Mesothelial cell of epicardium (in vitro differentiated cells): ENCODE measurements at places on chromosomes 6 and 20. TPM values are rescaled to one million over a fixed set of nuclear protein-coding genes. Genes with fewer than 3 reads are reported as not detected.

The LTB gene
- total RNA-seq: 0.32 TPM in 1 of 3 replicates, not detected in the others

The BHLHE23 gene
- not detected in 3 replicates for total RNA-seq

The MYB gene
- total RNA-seq: 1.6 to 2.4 TPM (median 2.0 TPM) in 3 replicates

The MUC22 gene
- not detected in 3 replicates for total RNA-seq

The INSM1 gene
- total RNA-seq: not detected in 3 replicates

The STMND1 gene
- total RNA-seq: 0.34 to 0.38 TPM in 2 of 3 replicates, not detected in the other

The MOXD1 gene
- total RNA-seq: 110 to 113 TPM (median 111 TPM) in 3 replicates

DNA sequence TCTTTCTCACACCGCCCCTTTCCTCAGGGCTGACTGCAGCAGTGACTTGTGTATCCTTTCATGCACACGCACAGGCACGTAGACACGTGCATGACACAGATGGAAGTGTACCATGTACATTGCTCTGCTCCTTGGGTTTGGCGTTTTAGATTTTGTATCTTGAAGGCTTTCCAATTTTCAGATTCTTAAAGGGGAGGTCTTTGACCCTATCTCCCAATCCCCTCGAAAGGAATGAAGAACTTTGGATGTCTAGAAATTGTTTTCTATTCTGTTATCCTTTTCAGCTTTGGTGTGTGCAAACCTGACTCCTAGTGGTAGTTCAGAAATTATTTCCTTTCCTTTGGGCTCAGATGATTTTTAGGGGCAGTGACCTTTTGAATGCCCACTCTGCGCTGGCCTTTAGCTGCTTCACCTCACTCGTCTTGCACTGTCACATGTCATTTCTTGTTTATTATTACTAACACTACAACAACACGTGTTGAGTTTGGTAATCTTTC lies 63.0 kb downstream of the HIVEP1 start:
- H3K27ac ChIP-seq: peak overlapping the region; percentile 37
- H3K36me3 ChIP-seq: no peaks in the 10 kb centered on the region
- no peak for DNase-seq

DNA sequence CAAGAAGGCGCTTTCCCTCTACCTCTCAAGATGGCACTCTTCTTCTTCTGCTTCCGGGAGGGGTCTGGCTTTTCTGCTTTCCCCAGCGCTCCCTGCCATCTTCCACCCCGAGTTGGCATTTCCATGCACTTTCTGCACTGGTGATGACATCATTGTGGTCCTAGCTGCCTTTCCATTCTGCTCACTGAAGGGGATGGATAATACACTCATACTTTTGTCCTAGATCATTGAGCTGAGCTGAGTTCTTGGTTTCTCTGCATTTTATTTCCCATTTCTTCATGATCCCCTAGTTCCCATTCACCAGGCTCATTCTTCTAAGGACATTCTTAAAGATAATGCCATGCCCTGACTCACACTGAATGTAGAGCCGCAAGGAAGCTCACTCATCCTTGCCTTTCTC lies 96.7 kb downstream of the EDN1 start:
- H3K4me1 ChIP-seq: peaks cover 8% of the 10 kb centered on the region
- DNase-seq: no peak
- no peak overlapping the region for H3K4me3 ChIP-seq
- H3K27me3 ChIP-seq: peaks cover 2% of the 10 kb centered on the region
- H3K36me3 ChIP-seq: no peaks in the 10 kb centered on the region

DNA sequence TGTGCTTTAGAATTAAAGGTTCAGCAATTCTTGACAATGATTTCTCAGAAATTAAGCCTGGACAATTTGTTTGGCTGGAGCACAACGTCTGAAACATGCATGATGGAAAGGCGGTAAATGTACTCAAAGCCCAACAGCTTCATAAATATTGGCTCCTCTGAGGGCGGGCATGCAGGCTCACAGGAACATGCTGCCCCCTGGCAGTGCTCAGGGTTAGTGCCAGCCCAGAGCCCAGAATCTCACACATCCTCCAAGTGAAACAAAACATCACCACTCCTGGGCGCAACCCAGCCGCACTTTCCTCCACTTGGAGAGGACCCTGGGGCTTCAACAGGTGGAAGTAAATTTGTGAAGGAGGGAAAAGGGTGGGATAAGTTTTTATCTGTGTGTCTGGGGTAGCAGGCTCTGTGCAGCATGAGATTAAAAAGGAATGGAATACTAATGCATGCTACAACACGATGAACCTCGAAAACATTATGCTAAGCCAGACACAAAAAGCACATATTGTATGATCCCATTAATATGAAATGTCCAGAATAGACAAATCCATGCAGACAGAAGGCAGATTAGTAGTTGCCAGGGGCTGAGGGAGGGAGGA lies 54.1 kb upstream of the PTPRT start:
- no peak overlapping the region for H3K4me3 ChIP-seq
- peaks cover 45% of the 10 kb centered on the region for H3K27me3 ChIP-seq
- H3K36me3 ChIP-seq: no peaks in the 10 kb centered on the region

GRCh38 chr6:115909923-115910546 lies 150.7 kb downstream of the FRK start:
- H3K4me3 ChIP-seq: no peak overlapping the region
- H3K36me3 ChIP-seq: no peaks in the 10 kb centered on the region
- no peak for DNase-seq
- H3K27ac ChIP-seq: no peak overlapping the region

DNA sequence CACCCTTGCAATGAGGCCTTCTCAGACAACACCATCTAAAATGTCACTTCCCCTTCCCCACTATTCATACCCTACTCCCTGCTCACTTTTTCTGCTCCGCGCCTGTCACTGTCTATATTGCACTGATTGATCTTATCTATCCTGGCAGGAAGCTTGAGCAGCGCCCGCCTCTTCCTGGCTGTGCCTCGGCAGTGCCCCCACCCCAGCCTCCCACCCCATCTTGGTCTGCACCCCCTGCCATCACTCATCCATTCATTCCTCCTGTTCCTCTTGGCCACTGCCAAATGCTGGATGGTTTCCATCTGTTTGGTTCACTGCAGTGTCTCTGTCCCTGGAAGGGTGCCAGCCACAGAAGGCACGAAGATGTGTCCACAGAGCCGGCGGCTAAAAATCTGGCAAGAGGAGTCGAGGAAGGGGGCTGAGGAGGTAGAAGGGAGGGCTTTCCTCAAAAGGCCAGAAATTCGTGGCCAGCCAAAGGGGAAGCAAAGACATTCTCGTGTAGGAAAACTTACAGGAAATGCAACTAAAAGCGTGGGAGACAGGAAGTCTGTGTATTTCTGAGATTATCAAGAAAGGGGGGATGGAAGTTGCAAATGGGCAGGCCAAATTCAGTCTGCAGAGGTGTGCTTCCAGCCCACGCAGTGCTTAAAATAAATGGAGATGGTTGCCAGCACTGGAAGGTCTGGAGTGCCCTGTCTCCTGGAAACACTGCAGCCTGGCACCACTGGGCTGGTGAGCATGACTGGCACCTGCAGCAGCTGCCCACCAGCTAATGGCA lies 27.6 kb downstream of the SYNJ2 start:
- no peak overlapping the region for H3K4me3 ChIP-seq
- peak overlapping the region; percentile 94 for H3K27ac ChIP-seq
- H3K4me1 ChIP-seq: peaks cover 35% of the 10 kb centered on the region
- peaks cover 23% of the 10 kb centered on the region for H3K36me3 ChIP-seq

DNA sequence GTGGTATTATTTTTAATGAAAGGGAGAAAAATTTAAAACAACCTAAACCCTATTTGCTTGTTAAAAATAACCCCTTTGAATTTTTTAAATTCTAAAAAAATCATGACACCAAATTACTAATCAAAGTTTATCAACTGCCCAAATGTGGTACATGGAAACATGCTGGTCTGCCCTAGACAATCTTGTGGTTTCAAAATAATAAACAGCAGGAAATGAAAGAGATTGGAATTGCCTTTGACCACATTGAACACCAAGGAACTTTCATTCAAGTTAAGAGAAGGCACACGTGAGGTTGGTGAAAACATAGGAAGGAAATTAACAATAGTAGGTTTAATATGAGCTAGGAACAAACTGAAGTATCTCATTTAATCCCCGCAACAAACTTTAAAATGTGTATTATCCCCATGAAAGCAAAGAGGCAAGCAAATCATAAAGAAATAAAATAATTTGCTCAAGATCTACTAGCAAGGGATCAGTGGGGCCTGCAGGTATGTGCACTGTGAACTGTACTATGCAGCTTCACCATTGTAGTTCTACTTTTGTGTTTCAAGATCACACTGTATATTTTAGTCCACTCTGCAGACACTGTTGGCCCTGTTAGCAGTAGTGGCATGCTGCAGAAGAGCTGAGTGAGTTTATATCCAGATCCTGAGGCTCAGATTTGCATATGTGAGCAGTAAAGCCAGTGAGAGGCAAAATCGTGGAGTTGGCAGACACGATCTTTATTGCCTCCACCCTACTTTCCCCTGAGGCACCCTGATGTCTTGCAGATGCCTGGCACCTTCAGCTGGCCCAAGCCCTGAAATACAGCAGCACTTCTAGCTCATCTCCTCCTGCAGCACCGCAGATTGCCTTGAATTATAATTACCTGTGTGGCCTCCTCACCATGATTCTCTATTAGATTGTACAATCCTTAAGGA lies 157.8 kb upstream of the TENT5A start:
- no peak overlapping the region for H3K27ac ChIP-seq
- H3K36me3 ChIP-seq: no peaks in the 10 kb centered on the region
- H3K4me3 ChIP-seq: no peak overlapping the region
- H3K27me3 ChIP-seq: no peaks in the 10 kb centered on the region
- no peaks in the 10 kb centered on the region for H3K4me1 ChIP-seq

DNA sequence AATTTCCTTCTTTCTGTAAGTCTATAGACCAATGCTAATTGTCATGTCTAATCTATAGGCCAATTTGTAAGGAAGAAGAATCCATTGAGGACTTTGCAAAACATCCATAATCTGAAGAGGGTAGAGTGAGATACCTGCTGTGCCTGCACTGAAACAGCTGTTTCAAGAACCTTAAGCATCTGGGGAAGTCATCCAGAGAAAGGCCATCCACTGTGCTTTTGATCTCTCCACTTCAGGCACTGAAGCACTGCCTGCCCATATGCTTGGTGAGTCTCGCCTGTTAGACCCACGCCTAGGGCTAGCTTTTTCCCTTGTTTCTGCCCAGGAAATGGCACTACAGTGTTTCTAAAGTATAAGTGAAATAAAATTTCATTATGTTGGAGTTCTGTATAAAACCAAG lies 921.8 kb upstream of the EPHA7 start:
- no peak overlapping the region for H3K4me3 ChIP-seq
- no peak overlapping the region for H3K27ac ChIP-seq

GRCh38 chr6:20810727-20811108 lies 276.5 kb downstream of the CDKAL1 start:
- H3K27me3 ChIP-seq: no peaks in the 10 kb centered on the region
- peaks cover 25% of the 10 kb centered on the region for H3K36me3 ChIP-seq
- H3K27ac ChIP-seq: peak overlapping the region; percentile 94
- peaks cover 42% of the 10 kb centered on the region for H3K4me1 ChIP-seq

- no peaks in the 10 kb centered on the region for H3K36me3 ChIP-seq
- H3K27ac ChIP-seq: peak overlapping the region; percentile 79
- no peak overlapping the region for H3K4me3 ChIP-seq
- no peaks in the 10 kb centered on the region for H3K27me3 ChIP-seq
- H3K4me1 ChIP-seq: peaks cover 51% of the 10 kb centered on the region
Observed at GRCh38 chr6:142376115-142376514, 74.3 kb downstream of the ADGRG6 start.

DNA sequence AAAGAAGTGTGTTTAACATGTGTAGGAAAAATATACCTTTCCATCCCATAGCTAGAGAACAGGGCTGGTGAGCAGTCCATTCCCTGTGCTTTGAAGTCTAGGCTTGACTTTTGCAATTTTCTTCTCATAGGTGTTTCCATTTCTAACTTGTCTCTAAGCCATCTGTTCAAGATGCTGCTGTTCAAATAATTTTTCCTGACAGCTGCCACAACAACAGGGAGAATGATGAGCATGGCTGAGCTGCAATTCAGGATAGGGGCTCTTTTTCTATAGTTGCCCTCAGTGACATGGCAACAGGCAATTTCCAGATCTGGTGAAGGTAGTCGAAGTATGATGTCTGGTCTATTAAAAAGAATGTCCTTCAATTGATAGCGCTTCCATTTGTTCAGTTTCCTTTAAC lies 103.0 kb upstream of the HS3ST5 start:
- no peak overlapping the region for H3K27ac ChIP-seq
- H3K36me3 ChIP-seq: no peaks in the 10 kb centered on the region

GRCh38 chr6:166604328-166604727 lies 17.9 kb upstream of the RAMACL start:
- H3K4me3 ChIP-seq: no peak overlapping the region
- no peak overlapping the region for H3K27ac ChIP-seq
- H3K27me3 ChIP-seq: no peaks in the 10 kb centered on the region

GRCh38 chr6:53523511-53524454 lies 21.1 kb downstream of the GCLC start:
- H3K4me1 ChIP-seq: peaks cover 31% of the 10 kb centered on the region
- peak overlapping the region; percentile 12 for H3K27ac ChIP-seq
- no peak for DNase-seq
- H3K4me3 ChIP-seq: no peak overlapping the region
- H3K36me3 ChIP-seq: peaks cover 7% of the 10 kb centered on the region
- no peaks in the 10 kb centered on the region for H3K27me3 ChIP-seq

DNA sequence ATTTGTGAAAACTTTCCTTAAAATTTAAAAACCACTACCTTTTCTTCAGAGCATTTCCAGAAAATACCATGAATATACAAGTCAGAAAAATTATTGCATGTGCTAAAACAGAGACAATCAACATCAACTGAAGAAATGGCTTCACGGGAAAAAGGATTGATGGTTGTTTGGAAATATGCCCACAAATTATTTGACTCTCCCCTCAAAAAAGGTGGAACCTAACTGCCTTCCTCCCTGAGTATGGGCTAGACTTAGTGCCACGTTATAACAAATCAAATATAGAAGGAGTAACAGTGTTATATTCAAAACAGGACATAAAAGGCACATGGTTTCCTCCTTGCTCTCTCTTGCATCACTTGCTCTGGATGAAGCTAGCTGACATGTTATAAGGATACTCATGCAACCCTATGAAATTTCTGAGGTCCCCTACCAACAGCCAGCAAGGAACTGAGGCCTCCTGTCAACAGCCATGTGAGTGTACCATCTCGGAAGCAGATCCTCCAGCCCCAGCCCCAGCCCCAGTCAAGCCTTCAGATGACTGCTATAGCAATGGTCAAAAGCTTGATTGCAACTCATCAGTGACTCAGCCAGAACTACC lies 8.4 kb downstream of the BTBD9 start:
- peaks cover 4% of the 10 kb centered on the region for H3K4me1 ChIP-seq
- no peaks in the 10 kb centered on the region for H3K27me3 ChIP-seq
- H3K27ac ChIP-seq: no peak overlapping the region
- no peak overlapping the region for H3K4me3 ChIP-seq
- no peaks in the 10 kb centered on the region for H3K36me3 ChIP-seq

GRCh38 chr20:57698116-57698866 lies 11.5 kb downstream of the PMEPA1 start:
- H3K36me3 ChIP-seq: no peaks in the 10 kb centered on the region
- no peak for DNase-seq
- H3K4me3 ChIP-seq: no peak overlapping the region
- no peaks in the 10 kb centered on the region for H3K27me3 ChIP-seq

DNA sequence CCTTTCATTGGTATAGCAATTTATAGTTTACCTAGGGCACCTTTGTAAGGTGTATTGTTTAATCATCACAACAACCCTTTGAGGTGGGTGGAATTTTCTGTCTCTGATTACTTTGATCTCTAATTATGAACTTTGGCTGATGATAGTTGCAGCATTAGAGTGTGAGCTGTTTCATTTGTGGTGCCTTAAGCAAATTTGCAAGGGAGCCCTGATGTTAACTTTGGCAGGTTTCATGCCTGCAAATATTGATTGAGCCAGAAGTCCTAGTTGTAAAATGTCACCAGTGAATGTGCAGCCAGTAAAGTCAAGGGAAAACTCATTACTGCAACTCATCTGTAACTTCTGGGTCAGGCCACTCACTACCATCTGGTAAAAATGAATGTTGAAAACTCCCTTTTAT lies 29.8 kb downstream of the CTNNBL1 start:
- no peaks in the 10 kb centered on the region for H3K27me3 ChIP-seq
- H3K27ac ChIP-seq: peak overlapping the region; percentile 52
- H3K36me3 ChIP-seq: peaks cover 15% of the 10 kb centered on the region
